NCI-H2081 (cell line): ENCODE measurements at places on chromosomes 1 and 21.

DNA sequence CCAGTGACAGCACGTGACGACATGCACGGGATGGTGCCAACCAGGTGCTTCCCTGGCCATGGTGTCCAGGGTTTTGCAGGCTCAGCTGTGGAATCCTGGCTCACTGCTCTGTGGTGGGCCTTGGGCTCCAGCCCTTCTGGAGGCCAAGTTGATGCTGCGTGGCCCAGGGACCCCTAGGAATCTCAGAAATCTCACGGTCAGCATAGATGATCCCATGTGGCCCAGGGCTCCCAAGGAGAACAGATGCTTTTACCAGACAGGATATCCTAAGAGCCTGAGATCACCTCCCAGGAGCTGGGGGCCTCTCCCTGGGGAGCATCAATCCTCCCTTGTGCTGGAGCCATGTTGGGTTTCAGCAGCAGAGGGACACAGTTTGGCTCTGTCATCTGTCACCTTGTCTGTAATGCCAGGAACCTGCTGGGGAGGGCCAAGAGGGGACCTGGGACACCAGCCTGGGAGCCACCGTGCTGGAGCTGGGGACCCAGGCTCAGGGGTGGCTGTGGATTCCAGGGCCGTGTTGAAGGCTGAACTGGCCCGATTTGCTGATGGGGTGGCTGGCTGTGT, 63.9 kb downstream of the TRIM11 start:
- DNase-seq = no peak

GRCh38 chr1:230772457-230773395, 25.5 kb downstream of the CAPN9 start:
- DNase-seq = no peak

- DNase-seq = no peak
Measured at GRCh38 chr1:248165186-248165585, 9.4 kb upstream of the OR2M2 start.

- DNase-seq = no peak
Measured at GRCh38 chr1:179818743-179819173, 58.8 kb downstream of the TOR1AIP2 start.

DNA sequence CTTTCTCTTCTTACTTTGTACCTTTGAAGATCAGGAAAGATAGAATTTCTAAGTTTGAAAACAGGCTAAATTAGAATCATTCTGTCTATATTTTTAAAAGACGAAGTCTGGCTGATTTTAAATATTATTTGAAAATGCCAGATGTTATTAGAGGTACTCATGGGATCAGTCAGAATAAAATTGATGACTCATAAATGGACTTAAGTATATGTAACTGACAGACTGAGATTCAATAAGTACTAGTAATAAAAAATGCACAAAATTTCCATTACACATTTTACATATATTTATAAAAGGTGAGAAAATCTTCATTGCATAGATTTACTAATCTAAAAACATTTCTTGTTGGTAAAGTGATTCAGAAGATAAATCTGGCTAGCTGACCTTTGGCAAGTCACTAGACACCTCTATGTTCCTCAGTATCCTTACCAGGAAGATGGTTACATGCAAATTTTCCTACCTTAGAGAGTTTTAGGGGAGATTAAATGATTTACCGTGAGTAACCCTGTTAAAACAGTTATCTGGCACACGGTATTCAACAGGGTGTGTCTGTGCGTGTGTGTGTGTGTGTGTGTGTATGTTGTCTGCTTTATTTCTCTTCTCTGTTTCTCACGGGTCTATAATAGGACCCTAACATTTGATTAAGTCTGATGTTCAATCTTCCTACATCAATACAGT, 189.0 kb downstream of the RUNX1 start:
- DNase-seq = no peak

DNA sequence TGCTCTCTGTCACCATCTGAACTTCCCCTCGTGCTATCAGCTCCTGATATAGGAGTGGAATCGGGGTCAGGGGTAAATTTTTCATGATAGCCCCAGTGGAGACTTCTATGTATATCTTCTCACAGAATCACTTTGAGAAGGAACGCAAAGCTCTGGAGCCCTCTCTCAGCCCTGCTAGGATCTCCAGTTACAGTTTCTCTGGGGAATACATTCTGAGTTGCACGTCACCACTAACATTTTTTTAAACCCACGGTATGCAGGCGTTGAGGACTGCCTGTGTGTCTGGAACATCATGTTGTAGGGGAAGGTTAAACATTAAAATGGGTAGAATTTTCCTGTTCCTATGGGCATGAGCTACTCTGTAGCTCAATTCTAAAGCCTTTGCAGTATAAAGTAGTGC, 116.4 kb upstream of the FAM78B start:
- DNase-seq = no peak

DNA sequence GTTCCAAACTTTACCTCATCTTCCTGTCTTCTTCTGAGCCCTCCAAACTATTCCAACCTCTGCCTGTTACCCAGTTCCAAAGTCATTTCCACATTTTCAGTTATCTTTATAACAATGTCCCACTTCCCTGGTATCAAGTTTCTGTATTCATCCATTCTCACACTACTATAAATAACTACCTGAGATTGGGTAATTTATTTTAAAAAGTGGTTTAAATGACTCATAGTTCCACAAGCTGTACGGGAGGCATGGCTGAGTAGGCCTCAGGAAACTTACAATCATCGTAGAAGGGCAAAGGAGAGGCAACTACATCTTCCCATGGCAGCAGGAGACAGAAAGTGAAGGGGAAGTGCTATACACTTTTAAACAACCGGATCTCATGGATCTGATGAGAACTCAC, 428.5 kb upstream of the RGS18 start:
- DNase-seq = no peak

DNA sequence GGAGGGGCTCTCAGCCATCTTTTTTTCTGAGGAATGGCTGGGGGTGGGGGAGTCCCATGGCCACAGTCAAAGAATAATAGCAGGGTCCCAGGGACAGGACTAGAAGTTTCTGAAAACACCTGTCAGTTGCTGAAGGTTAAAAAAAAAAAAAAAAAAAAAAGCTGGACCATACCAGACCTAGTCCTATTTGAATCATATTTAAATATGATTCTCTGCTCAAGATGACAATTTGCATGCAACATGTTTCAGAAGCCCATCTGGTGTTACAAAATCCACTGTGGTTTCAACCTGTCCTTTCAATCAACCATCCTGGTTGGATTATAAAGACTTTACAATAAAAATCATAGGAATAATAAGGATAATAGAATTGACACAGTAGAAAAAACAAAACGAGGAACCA, 153.7 kb downstream of the TENT5C start:
- DNase-seq = no peak
